ENCODE measurements at places on chromosomes 7 and 10. TPM values are rescaled to one million over a fixed set of nuclear protein-coding genes. Genes with fewer than 3 reads are reported as not detected.

- H3K4me3 ChIP-seq, result no peak overlapping the region
- H3K27ac ChIP-seq, result no peak overlapping the region
- no peaks in the 10 kb centered on the region for H3K4me1 ChIP-seq
- H3K27me3 ChIP-seq, result no peaks in the 10 kb centered on the region
- DNase-seq, result no peak
Observed at GRCh38 chr7:134766779-134767519, 12.5 kb upstream of the CALD1 start.

- H3K4me3 ChIP-seq, result no peak overlapping the region
- no peak for DNase-seq
- H3K4me1 ChIP-seq, result no peaks in the 10 kb centered on the region
- H3K27ac ChIP-seq, result no peak overlapping the region
- no peaks in the 10 kb centered on the region for H3K27me3 ChIP-seq
Observed at GRCh38 chr7:7017707-7018280, 164.6 kb upstream of the C1GALT1 start.

DNA sequence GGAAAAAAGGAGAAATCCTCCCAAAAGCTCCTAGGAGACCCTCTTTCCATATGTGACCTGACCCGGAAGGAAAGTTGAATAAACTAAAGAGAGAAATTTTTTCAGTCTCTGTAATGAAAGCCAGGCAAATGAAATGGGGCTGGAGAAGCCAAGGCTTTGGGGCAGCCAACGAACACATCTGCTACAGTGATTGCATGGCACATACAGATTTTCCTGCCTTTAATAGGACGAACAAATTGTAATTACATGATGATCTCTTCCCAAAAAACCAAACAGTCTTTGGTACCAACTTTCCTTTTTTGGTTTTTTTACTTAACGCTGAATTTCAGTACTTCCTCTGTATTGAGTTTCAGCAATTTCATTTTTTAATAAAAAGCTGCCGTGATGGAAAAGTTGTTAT lies 23.5 kb upstream of the PTN start:
- no peak for DNase-seq
- H3K36me3 ChIP-seq, result no peaks in the 10 kb centered on the region
- no peak overlapping the region for H3K27ac ChIP-seq
- no peak overlapping the region for H3K4me3 ChIP-seq
- no peaks in the 10 kb centered on the region for H3K27me3 ChIP-seq

DNA sequence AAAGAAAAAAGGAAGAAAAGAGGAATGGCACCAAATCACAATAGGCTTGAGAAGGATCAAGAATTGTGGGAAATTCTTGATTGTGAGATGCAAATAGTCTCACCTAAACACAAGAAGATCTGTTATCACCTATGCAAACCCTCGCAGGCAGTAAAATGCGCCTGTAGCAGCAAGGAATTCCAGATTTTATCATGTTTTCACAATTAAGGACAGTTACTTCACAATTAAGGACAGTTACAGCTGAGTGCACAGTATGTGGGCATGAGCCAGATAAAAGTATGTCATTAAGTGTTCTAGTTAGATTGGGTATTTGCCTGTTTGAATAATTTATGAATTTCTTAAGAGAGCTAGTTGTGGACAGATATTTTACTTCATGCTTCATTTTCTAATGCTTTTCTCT lies 336.2 kb downstream of the CDC14C start:
- no peaks in the 10 kb centered on the region for H3K27me3 ChIP-seq
- H3K27ac ChIP-seq, result no peak overlapping the region
- no peak for DNase-seq
- H3K36me3 ChIP-seq, result no peaks in the 10 kb centered on the region

DNA sequence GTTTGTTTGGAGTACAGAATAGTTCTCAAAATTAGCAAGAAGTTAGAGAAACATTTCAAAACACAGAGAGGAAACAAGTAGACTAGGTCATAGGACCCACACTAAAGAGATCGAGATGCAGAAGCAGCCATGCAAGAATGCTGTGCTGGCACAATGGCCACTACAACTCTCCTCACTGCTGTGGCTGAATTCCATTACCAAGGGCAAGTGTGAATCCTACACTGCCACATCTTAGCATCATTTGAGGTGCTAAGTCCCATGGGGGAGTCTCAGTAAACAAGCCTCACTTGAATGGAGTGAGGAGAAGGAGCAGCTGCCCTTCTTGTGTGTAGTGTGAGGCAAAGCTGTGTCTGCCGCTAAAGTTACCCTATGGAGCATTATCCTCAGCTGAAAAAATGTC lies 56.7 kb downstream of the PCLO start:
- H3K4me3 ChIP-seq, result no peak overlapping the region
- no peak overlapping the region for H3K27ac ChIP-seq
- no peak for DNase-seq

DNA sequence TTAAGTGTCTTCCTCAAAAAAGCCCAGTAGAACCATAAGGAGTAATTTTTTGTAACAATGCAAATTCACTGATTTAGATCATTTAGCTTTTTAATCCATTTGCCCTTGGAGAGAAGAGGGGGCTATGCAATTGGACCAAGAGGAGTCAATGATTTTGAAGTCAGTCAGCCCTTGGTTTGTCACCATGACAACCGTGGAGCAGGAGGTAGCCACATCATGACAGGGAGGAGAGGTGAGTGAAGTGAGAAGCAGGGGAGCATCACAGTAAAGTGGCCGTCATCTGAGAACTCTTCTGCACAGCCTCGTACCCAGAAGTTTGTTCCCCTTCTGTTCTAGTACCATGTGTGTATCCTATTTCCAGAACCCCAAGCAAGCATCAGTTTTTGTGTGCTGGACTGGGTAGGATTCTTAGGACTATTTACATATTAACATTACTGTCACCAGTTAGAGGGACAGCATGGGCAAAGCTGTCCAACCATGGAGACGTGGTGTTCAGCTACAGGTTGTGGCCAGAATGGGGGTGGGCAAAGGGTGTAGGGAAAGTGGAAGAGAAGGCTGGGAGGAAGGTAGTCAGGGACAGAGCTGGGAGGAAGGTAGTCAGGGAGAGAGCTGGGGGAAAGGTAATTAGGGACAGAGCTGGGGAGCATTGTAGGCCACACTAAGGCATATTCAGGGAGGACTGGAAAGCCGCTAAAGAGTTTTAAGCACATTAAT lies 13.1 kb downstream of the UBE3C start:
- no peak overlapping the region for H3K4me3 ChIP-seq
- H3K27me3 ChIP-seq, result no peaks in the 10 kb centered on the region
- H3K27ac ChIP-seq, result no peak overlapping the region
- H3K36me3 ChIP-seq, result no peaks in the 10 kb centered on the region

GRCh38 chr10:22912763-22913384 lies 15.0 kb upstream of the ARMC3 start:
- no peak overlapping the region for H3K4me3 ChIP-seq
- no peak overlapping the region for H3K27ac ChIP-seq
- no peak for DNase-seq
- H3K36me3 ChIP-seq, result no peaks in the 10 kb centered on the region
- H3K4me1 ChIP-seq, result no peaks in the 10 kb centered on the region

DNA sequence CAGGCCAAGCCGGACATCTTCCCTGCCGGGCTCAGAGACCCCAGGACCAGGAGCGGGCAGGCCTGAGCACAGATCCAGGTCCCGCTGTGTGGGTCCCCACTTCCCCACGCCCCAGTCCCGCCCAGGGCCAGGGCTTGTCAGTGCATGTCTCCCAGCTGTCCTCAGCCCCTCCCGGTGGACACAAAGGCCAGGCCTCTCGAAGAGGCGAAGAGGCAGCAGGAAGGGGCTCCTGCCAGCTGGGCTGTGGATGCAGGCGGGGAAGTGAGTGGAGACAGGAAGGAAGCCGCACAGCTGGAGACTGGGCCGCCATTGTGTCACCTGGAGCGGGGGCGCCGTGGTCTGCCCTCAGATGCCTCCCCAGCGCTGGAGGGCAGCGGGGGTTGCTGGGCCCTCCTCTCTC lies 4.8 kb downstream of the GRIFIN start:
- no peaks in the 10 kb centered on the region for H3K4me1 ChIP-seq
- no peak overlapping the region for H3K27ac ChIP-seq
- H3K36me3 ChIP-seq, result no peaks in the 10 kb centered on the region
- no peak for DNase-seq
- H3K4me3 ChIP-seq, result no peak overlapping the region
- peaks cover 20% of the 10 kb centered on the region for H3K27me3 ChIP-seq

- no peak overlapping the region for H3K4me3 ChIP-seq
- DNase-seq, result peak; percentile 16
- H3K4me1 ChIP-seq, result no peaks in the 10 kb centered on the region
- no peaks in the 10 kb centered on the region for H3K27me3 ChIP-seq
- no peaks in the 10 kb centered on the region for H3K36me3 ChIP-seq
Observed at GRCh38 chr7:126700807-126701604, 551.7 kb downstream of the GRM8 start.

- H3K4me1 ChIP-seq, result no peaks in the 10 kb centered on the region
- no peak overlapping the region for H3K27ac ChIP-seq
- H3K36me3 ChIP-seq, result no peaks in the 10 kb centered on the region
- no peaks in the 10 kb centered on the region for H3K27me3 ChIP-seq
- no peak overlapping the region for H3K4me3 ChIP-seq
Observed at GRCh38 chr7:156703209-156703608, 62.6 kb downstream of the RNF32 start.

GRCh38 chr10:3778692-3779157 lies 6.3 kb downstream of the KLF6 start:
- no peaks in the 10 kb centered on the region for H3K27me3 ChIP-seq
- no peak overlapping the region for H3K4me3 ChIP-seq
- H3K27ac ChIP-seq, result peak overlapping the region; percentile 100
- DNase-seq, result no peak

DNA sequence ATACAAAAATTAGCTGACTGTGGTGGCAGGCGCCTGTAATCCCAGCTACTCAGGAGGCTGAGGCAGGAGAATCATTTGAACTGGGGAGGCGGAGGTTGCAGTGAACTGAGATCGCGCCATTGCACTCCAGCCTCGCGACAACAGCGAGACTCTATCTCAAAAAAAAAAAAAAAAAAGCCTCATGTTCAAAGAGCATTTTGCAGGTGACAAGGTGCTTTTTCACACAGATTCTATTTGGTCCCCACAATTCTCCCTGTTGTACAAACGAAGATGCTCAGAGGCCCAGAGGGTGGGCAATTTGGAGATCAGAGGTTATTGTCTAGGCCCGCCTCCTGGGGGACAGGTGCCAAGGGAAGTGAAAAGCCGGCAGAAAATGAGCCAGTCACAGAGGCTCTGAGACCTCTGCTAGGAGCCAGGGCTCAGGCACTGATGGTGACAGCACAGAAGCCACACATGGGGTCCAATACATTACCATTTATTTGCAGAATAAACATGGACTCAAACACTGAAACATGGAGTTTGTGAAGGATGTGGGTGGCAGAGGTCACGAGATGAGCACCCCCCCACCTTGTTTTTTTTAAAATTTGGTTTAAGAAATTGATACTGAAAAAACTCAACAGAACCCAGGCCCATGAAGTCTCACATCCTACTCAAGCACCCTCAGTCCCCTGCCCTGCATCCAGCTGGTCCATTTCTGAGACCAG lies 882 bp upstream of the GAL3ST4 start:
- no peak overlapping the region for H3K4me3 ChIP-seq
- peak overlapping the region; percentile 79 for H3K27ac ChIP-seq
- DNase-seq, result no peak
- peaks cover 10% of the 10 kb centered on the region for H3K4me1 ChIP-seq

- peak; percentile 48 for DNase-seq
- H3K27ac ChIP-seq, result peak overlapping the region; percentile 87
- no peaks in the 10 kb centered on the region for H3K27me3 ChIP-seq
- no peak overlapping the region for H3K4me3 ChIP-seq
Observed at GRCh38 chr10:24463611-24464426, 254.9 kb downstream of the KIAA1217 start.

GRCh38 chr10:6273351-6273750 lies 70.6 kb downstream of the PFKFB3 start:
- no peak overlapping the region for H3K4me3 ChIP-seq
- H3K4me1 ChIP-seq, result no peaks in the 10 kb centered on the region
- no peaks in the 10 kb centered on the region for H3K36me3 ChIP-seq
- H3K27ac ChIP-seq, result no peak overlapping the region
- H3K27me3 ChIP-seq, result no peaks in the 10 kb centered on the region
- DNase-seq, result no peak

GRCh38 chr10:100978121-100978900 lies 9.0 kb downstream of the MRPL43 start:
- H3K27me3 ChIP-seq, result no peaks in the 10 kb centered on the region
- DNase-seq, result no peak
- H3K27ac ChIP-seq, result no peak overlapping the region
- H3K4me3 ChIP-seq, result no peak overlapping the region

DNA sequence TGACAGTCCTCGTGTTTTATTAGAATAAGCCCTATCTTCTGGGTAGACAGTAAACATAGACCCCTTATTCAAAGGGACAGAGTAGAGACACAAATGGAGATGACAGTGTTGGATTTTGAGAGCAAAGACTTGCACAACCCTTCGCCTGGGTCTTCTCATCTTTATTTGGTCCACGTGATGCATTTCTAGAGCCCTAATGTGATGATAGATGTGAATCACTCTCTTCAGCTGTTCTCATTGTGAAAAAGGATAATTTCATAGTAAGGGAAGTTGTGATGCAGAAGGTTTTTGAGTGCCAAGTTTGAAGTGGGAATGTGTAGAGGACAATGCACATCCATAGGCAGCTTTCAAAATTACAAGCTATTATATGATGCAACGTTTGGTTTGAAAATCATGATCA lies 86.3 kb downstream of the CREB5 start:
- no peaks in the 10 kb centered on the region for H3K4me1 ChIP-seq
- H3K36me3 ChIP-seq, result no peaks in the 10 kb centered on the region
- no peak overlapping the region for H3K4me3 ChIP-seq
- no peaks in the 10 kb centered on the region for H3K27me3 ChIP-seq

- no peak overlapping the region for H3K4me3 ChIP-seq
- H3K4me1 ChIP-seq, result peaks cover 46% of the 10 kb centered on the region
- H3K36me3 ChIP-seq, result no peaks in the 10 kb centered on the region
- H3K27ac ChIP-seq, result no peak overlapping the region
Observed at GRCh38 chr7:6479067-6479466, 31.3 kb upstream of the DAGLB start.

DNA sequence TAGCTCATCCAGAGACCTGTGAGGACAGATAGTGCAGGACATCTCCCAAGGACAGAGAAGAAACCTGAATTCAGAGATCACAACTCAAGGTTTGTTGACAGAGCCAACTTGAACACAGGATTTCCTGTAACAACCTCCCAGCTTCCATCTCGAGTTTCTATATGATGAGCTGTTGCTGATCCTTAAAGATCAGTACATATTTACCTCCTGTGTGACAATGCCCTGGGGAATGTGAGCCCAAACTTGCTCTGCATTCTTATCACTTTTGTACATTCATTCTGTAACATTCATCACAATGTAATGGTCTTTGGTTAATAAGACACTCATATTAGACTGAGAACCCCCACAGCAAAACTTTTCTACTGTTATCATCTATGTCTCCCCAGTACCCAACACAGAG lies 468.6 kb downstream of the XPNPEP1 start:
- H3K4me1 ChIP-seq, result no peaks in the 10 kb centered on the region
- no peaks in the 10 kb centered on the region for H3K36me3 ChIP-seq
- H3K27me3 ChIP-seq, result peaks cover 36% of the 10 kb centered on the region
- no peak for DNase-seq
- H3K27ac ChIP-seq, result no peak overlapping the region

ANKRD1 gene
- total RNA-seq, result not detected

FFAR4 gene
- total RNA-seq, result 14.9 TPM

LRGUK gene
- 9.4 TPM for total RNA-seq

CDNF gene
- total RNA-seq, result not detected

SPDYE1 gene
- not detected for total RNA-seq

SLC13A1 gene
- not detected for total RNA-seq

PRKCQ gene
- total RNA-seq, result 0.96 TPM

All from transverse colon (tissue), 4 donors.